ENCODE measurements at places on chromosomes 5 and 9.
A peak's percentile ranks its signal among the peaks of the same experiment; 100 is the strongest.

DNA sequence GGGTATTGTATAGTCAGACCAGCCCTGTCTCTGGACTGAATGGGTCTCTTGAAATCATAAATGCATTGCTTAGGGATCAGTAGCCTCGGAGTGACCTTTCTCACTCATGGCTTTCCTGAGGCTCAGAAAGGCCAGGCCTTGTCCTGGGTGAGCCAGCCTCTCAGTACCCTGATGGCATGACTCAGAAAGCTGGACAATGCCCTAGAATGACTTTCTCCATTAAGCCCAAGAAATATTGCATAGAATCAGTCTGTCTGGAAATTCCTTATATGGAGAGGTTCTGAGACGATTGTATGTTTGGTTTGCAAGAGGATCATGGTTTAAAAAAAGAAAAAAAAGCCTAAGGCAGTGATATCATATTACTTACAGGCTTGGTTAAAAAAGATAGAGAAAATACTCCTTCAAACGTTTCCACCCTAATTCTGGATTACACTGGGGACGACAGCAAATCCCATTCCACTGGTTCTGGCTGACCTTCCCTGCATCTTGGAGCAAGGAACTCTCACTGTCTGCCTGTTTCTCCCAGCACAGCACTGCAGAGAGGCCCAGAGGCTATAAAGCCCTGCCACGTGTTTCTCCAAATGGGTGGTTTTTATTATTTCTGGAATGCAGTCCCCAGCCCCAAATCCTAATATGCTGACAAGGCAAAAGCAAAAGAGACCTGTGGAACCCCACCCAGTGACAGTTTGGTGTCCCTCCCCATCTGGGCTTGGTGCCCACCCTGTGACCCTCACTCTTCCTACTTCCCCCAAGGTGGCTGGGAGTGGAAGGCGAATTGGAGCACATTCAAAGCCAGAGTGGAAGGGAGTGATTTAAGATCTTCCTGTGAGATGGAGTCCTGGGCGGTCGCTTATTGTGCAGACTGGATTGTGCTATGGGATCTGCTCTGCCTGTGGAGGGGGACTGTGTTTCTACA lies 34.4 kb downstream of the MAP1B start:
- no peak for DNase-seq

DNA sequence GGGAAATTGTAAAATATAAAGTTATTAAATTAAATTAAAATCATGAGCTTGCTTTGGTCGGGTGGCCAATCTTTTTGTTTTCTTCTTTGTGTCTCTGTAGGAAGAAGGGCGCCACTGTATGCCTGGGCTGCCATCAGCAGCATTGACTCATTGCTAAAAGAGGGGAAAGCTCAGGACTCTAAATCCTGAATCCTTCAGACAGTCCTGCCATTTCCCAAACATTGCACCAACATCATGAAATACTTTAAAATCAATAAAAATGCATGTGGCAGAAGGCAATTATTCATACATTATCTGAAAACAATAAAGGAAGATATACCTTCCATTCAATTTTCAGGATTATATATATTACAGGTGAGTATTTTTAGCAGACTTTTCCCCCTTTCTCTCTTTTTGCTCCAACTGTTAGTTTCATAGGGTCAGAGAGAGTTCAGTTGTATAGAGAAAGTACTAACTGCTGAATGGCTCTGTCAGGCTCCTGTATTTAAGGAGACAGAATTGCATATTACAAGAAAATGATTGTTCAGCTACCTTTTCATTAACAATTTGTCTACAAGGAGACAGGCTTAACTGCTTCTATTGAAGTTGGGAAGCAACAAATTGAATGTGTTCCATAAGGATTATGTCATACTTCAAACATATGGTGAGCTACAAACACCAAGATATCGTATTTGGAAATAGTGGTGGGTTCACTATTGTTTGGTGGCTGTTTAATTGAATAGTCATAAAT lies 95.7 kb downstream of the ATPSCKMT start:
- no peak for DNase-seq

GRCh38 chr9:108582726-108583125 lies 273.1 kb downstream of the ACTL7B start:
- no peak for DNase-seq

DNA sequence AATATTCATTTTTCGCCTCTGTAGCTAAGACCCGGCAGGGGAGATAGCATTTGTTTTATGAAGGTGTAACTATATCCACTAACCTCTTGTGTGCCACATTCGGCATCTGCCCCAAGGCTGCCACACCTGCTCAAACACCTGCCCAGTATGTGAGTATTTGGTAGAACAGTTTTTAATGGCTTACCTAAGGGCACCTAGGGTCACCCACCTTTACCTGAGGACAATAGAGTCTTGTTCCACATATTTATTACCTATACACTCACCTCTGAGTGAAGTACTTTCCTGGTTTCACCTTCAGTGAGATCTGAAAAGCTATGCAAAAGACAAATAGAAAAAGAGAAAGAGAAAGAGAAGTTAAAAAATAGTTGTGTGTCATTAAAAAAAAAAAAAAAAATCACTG lies 68.0 kb upstream of the PIP5K1B start:
- no peak for DNase-seq

- DNase-seq = no peak
These were observed 8.9 kb upstream of the SH3TC2 start for GRCh38 chr5:149071756-149072155.

GRCh38 chr9:93001031-93001430 lies 53.7 kb downstream of the FGD3 start:
- no peak for DNase-seq

DNA sequence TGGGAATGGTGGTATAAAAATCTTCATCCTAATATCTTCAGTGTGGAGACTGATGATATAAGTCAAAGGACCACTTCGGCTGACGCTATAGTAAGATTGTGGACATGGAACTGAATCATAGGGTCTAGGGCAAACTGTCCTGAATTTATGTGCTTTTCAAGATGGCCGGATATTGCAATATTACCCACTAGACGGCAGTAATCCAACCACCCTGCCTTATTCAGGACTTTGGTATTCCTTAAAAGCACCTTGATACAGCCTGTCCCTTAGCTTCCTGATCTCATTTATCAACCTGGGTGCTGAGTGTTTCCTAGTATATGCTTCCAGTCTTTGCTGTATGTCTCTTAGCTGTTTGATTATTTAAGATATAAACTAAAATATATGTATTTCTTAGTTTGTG lies 71.2 kb upstream of the COX7C start:
- DNase-seq = no peak

DNA sequence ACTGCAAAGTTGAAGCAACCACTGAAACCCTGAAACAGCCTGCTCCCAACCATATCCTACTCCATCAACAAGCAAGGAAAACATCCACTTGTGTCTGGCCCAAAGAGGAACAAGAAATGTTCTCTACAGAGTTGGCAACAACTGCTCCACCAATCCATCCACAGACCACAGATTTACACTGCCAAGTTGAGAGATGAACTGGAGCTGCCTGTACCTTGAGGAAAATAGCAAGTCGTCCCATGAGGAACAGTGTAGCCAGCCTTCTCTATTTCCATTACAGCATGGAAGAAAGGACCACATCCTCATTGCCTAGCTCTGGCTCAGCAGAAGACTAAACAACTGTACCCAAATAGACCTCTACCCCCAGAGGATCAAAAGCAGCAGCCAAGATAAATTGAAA lies 60.4 kb downstream of the DEPDC1B start:
- DNase-seq = no peak

DNA sequence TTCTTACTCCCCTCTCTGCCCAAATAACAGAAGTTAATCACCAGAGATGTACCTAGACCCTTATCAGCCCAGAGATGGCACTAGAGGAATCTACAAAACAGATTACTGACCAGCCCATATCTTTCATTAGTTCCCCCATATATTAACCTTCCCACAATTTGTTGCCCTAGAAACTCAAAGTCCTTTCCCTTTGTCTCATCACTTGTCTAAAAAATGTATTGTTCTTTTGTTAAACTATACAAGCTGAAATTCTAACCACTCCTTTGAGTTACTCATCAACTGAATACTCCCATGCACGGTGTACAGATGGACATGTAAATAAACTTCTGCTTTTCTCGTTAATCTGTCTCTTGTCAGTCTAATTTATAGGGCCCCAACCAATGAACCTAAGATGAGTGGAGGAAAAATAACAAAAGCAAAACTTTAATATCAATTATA lies 130.9 kb downstream of the CCDC192 start:
- no peak for DNase-seq

- no peak for DNase-seq
These were observed 592.0 kb downstream of the CHSY3 start for GRCh38 chr5:130496215-130496614.

- no peak for DNase-seq
These were observed 21.3 kb upstream of the GLRX start for GRCh38 chr5:95843733-95844223.

DNA sequence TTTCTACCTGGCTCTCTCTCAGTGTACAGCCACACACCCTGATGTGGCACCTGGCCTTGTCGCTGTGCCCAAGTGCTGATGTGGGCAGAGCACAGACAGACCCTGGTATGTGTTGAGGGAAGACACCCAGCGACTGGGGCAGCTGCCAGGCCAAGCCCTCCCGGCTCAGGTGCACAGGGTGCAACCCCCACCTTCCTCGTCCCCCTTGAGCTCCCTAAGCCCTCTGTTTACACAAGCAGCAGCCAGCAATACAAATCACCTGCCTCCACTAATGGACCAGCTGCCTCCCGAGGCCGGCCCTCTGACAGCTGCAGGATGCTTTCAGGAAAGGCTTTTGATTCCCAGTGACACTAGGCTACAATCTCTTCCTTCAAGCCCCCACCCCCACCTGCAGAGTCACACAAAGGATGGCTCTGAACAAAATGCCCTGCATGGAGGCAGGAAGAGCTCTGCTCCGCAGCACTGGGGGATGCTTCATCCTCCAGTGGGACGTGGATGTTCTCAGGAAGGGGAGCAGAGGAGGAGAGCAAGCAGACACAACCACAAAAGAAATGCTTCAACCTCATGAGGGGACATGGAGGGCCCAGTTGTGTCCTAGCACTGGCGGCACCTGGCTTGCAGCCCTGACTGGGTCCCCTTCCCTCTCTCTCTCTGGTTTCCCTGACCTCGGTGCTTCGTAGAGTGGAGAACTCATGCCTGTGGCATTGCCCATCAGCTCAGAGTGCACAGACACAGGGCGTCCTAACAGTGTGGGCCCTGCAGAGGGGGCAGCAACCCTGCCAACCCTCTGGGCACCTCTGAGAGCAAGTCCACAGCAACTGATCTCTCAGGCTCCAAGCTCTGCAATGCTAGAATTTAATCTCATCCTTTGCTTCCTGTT lies 140.8 kb downstream of the BARX1 start:
- DNase-seq = no peak

- DNase-seq = peak; percentile 47
These were observed 27.0 kb upstream of the ZNF622 start for GRCh38 chr5:16492398-16493140.

GRCh38 chr9:127165116-127165515 lies 42.7 kb upstream of the ANGPTL2 start:
- DNase-seq = no peak

DNA sequence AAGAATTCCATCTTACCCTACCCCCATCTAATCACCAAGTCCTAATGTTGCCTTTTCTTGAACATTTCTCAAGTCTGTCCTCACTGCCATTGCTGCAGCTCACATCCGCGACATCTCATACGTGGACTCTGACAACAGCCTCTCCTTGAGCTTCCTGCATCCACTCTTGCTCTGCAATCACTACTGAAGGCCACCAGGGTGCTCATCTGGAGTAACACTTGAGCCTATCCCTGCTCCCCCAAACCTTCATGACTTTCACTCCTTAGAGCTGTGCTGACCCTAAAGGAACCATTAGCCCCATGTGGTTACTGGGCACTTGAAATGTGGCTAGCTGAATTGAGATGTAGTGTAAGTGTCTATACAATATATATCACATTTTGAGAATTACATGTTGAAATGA lies 46.4 kb upstream of the CTXN3 start:
- no peak for DNase-seq

- DNase-seq = no peak
These were observed 27.2 kb downstream of the TNFAIP8 start for GRCh38 chr5:119383008-119383407.

All from breast epithelium (tissue), 4 donors.